ENCODE measurements at places on chromosomes 4 and X. TPM values are rescaled to one million over a fixed set of nuclear protein-coding genes. Genes with fewer than 3 reads are reported as not detected.

GRCh38 chrX:10744007-10744406 lies 123.6 kb upstream of the MID1 start:
- DNase-seq = no peak

DNA sequence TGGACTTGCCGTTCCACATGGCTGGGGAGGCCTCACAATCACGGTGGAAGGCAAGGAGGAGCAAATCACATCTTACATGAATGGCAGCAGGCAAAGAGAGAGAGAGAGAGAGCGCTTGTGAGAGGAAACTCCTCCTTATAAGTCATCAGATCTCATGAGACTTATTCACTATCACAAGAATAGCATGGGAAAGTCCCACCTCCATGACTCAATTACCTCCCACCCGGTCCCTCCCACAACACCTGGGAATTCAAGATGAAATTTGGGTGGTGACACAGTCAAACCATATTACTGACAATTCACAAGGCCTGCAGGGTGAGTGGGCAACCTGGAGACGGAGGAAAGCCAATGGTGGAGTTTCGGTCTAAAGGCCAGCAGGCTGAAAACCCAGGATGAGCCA lies 394.3 kb upstream of the TRAM1L1 start:
- no peak for DNase-seq

GRCh38 chr4:153267890-153268289 lies 63.6 kb downstream of the TRIM2 start:
- DNase-seq = no peak

- DNase-seq = no peak
These were observed 35.5 kb upstream of the CD99L2 start for GRCh38 chrX:150933945-150934350.

DNA sequence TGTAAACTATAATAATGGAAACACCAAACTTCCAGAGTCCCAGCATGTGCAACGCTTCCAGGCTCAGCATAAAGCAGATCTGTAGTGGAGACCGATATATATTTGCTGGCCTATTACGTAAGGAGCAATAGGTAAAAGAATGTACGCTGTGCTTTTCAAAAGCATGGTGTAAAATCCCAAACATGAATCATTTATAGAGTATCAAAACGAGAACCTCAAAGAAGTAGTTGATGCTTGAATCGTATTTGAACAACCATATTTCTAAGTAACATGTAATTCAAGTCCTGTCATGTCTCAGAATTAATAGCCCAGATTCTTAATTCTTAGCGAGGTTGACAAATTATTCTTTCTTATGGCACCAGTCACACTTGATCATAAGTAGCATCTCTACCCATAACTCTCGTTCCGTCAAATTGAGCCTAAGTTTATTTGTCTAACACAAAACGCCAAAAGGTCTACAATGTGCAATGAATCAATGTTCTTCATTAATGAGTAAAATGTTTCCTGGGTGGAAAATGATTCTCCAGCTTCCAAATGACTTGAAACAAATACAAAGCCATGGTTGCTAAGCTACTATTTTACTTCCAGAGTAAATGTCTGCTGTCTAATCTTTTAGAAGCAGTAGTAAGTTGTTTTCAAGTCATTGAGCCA lies 811.5 kb upstream of the FRG1 start:
- no peak for DNase-seq

GRCh38 chrX:4193500-4194155 lies 480.2 kb upstream of the PRKX start:
- DNase-seq = no peak

Gene ITIH6
- polyA plus RNA-seq = not detected

GRCh38 chr4:138951764-138952163 lies 63.8 kb upstream of the NOCT start:
- DNase-seq = no peak

DNA sequence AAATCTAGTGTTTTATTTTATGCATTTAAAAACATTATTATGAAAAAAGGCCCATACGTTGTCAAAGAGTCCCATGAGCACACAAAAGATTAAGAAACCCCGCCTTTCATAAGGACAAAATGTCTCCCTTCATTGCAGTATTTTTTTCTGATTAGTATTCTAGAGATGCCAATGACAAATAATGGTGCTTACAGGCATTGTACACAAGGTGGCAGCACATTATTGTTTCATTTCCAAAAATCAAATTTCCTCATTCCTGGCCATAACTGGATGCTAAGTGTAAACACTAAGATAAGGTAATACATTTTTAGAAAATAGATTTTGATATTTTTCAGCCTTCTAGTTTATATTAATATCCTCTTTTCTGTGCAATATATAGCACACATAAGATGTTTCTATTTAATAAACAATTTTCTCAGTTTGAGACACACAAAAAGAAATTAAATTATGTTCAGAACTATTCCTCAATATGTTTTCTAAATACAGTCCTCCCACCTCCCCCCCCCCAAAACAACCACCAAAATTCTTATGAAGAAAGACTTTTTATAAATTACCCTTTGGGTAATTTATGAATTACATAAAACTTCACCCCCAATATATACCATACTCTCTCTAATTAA lies 47.7 kb downstream of the TIGD2 start:
- peak; percentile 11 for DNase-seq

DNA sequence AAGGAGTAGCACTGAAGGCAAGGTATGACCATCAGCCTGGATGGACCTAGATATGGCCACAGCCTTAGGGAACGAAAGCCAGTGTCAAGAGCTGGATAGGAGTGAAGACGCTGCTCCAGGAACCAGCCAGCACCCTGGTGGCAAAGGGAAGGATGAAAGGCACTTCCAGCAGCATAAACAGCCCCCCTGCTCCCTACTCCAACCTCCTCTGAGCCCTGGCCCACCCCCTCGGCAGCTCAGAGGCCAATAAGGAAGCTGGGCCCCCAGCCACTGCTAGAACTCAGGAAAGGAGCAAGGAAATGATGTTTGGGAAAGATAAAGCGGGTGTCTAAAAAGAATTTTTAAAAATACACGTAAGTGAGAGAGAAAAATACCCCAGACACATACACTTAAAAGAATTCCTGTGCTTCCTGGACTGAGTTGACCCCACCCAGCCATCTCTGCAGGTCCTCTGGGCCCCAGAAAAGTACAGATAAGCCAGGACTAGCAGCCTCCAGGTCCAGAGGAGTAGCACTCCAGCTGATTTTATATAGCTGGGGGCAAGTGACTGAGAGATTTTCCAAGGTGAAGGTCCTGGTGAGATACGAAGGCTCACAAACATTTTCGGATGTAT lies 170.4 kb downstream of the SHROOM4 start:
- no peak for DNase-seq

Gene IL3RA
- 0.79 TPM for polyA plus RNA-seq

- no peak for DNase-seq
These were observed 40.5 kb downstream of the PAGE2 start for GRCh38 chrX:55129361-55129760.

DNA sequence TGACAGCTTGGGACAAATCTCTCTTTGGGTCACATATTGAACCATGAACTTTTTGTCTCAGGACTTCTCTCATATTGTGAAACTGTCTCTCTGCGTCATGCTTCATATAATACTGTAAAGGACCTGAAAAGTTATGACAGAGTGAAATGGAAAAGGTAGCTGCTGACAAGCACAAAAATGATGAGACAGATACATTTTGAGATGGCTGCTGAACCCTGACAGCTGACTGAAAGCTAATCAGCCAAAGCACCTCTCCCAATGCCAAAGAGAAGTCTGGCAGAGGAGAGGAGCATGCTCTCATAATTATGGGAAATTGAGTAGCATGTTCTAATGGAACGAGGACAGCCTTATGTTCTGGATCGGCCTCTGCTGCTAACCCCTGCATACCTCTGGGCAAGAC lies 873.4 kb upstream of the ADGRL3 start:
- no peak for DNase-seq

DNA sequence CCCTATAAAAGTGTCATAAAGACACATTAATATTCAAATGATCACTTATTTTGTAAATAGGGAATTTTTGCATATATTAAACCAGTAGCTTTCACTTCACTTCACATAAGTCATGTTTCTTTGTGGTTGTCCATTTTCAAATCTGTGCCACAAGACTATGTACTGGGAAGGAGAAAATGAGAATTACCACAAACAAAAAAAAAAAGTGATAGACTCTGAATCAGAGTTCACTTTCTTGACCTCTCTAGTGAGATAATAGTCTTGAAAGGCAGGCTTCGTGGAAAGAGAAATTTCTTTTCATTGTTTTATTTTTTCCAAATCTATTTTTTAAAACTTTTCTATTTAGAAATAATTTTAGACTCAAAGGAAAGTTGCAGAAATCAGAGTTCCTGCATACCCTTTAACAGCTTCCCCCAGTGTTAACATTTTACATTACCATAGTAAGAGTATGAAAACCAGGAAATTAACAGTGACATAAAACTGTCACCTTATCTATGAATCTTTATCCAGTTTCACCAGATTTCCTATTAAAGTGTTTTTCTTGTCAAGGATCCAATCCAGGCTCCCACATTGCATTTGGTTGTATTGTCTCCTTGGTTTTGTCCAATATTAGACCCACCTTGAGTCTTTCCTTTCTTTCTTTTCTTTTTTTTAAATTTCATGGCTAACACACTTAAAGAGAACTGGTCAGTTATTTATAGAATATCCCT lies 215.4 kb upstream of the PGRMC2 start:
- no peak for DNase-seq

Gene TRO
- polyA plus RNA-seq = not detected

DNA sequence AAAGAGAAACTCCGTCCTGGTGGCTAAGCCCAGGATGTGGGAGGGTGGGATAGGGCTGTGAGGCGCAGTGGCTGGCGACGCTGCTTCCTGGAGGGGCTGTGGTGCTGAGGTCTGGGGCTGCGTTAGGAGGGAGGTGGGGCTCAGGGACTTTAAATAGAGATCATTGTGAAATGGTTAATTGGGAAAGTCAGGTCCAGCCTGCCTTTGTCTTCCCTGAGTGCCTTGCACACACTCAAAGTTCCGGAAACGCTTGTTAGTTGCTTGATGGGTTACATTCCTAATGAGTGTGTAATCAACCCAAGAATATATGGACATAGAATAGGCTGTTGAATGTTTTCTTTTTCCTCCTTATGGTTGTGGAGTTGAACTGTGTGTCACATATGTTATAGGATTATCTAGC lies 55.7 kb upstream of the CLDN34 start:
- no peak for DNase-seq

- no peak for DNase-seq
These were observed 43.2 kb upstream of the FUNDC1 start for GRCh38 chrX:44585866-44586265.

DNA sequence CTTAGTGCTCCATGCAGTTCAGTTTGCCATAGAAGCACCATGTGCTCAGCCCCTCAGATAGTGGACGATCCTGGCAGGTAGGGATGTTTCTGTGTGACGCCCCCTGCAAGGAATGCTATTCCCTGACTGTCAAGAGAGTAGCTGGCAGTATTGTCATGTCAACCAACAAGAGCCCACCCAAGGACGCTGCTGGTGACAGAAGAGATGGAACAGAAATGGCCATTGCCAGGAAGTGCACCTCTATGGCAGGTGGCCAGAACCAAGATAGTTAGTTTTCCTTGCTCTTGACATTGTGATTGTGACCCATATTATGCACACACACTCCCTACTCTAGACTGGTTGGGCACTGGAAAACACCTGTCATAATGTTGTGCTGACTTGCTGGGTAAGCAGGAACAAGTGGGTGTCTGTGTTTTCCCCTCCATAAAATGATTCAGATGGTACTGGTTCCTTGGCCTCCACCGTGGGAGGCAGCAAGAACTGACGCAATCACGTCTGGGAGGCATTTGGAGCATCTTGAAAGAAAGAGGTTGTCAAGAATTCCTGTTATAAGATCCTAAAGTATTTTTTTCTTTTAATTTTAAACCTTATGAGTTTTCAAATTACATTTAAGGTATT lies 507.9 kb downstream of the MID1IP1 start:
- DNase-seq = no peak

- DNase-seq = no peak
These were observed 1.2 kb downstream of the BCORL1 start for GRCh38 chrX:129983575-129984110.

- DNase-seq = no peak
These were observed 8.5 kb downstream of the EVC start for GRCh38 chr4:5719350-5720055.

- no peak for DNase-seq
These were observed 430.4 kb downstream of the ACTRT1 start for GRCh38 chrX:127621780-127622179.

GRCh38 chr4:102871772-102872171 lies 3.0 kb downstream of the CISD2 start:
- no peak for DNase-seq

- DNase-seq = no peak
These were observed 61.8 kb upstream of the KLHL13 start for GRCh38 chrX:118178450-118178849.

DNA sequence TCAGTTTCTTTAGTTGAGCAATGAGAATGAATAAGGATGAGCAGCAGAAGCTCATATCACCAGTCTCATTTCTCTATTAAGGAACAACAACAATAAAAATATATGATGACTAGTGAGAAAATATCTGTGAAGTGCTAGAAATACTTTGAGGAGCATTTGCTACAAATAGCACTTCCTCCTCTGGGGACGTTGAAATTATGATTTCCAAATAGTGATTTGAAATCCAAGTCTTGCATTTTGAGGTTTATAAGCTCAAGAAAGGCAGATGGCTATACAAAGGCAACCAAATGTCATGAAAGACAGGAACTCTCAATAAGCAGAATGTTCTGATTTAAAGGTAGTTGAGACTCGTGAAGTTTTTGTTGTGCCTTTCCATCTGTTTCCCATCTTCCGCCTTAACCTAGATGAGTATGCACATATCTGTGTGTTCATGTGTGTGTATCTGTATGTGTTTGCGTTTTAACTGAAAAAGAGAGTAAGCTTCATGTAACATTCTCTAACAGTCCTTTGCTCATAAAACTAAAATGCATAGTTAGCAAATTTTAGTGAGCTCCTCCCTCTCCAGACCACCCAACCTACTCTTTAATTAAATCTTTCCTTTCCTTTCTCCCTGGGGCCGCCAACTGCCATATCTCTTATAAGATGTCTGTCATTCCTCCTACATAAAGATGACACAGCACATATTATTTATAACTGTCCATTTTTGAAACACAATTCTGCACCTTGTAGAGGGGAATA lies 222.6 kb upstream of the RASGEF1B start:
- no peak for DNase-seq
